ENCODE measurements at places on chromosomes 2 and 18.

- DNase-seq: no peak
Measured at GRCh38 chr2:161107265-161107664, 53.0 kb upstream of the TANK start.

- DNase-seq: peak; percentile 91
Measured at GRCh38 chr2:226185616-226186211, 613.9 kb downstream of the IRS1 start.

DNA sequence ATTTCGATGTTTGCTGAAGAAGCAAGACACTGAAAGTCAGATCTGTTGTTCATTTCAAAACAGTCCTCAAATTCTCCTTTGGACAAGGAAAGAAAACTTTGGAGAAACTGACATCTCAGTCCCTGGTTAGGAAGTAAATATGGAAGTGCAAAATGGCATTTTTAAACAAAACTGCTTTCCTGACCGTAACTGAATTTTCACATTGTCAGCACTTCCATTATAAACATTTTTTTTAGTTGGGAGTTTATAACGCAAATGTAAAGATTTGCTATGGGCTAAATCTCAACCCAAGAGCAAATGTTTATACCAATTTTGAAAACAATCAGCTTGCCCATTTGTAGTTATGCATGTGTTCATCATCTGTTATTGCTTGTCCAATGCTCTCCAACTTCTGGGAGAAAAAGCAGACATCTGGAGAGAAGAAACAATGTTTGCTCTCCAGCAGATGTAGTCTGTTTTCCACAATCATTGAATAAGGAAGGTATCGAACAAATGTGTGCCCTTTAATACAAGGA is 520.1 kb downstream of the ARHGAP15 start:
- no peak for DNase-seq

- DNase-seq: no peak
Measured at GRCh38 chr2:168939918-168940317, 38.8 kb downstream of the G6PC2 start.

- DNase-seq: peak; percentile 78
Measured at GRCh38 chr2:174873471-174873870, 109.2 kb upstream of the CHRNA1 start.

DNA sequence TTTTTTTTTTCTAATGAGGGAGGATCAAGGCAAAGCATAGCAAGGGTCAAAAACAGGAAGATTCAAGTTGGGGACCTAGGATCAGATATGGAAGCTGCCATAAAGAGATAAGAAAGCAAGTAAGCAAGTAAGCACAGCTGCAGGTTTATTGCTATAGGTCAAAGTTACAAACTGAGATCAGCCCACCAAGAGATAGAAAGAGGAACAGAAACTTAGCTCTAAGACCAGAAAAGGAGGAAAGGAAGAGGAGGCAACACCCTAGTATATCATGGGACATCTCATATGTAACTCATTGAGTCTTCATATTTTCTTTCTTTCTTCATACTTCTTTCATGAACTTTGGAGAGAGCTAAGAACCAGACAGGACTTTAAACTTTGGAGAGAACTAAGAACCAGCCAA is 295.9 kb upstream of the CRIM1 start:
- no peak for DNase-seq
